H9 (cell line): ENCODE measurements at places on chromosomes 2 and 18. TPM values are rescaled to one million over a fixed set of nuclear protein-coding genes. Genes with fewer than 3 reads are reported as not detected.

- no peak for DNase-seq
Observed at GRCh38 chr2:145806546-145806945, 1286.6 kb upstream of the ZEB2 start.

GRCh38 chr18:5175378-5175777 is 21.7 kb downstream of the AKAIN1 start:
- no peak for DNase-seq

DNA sequence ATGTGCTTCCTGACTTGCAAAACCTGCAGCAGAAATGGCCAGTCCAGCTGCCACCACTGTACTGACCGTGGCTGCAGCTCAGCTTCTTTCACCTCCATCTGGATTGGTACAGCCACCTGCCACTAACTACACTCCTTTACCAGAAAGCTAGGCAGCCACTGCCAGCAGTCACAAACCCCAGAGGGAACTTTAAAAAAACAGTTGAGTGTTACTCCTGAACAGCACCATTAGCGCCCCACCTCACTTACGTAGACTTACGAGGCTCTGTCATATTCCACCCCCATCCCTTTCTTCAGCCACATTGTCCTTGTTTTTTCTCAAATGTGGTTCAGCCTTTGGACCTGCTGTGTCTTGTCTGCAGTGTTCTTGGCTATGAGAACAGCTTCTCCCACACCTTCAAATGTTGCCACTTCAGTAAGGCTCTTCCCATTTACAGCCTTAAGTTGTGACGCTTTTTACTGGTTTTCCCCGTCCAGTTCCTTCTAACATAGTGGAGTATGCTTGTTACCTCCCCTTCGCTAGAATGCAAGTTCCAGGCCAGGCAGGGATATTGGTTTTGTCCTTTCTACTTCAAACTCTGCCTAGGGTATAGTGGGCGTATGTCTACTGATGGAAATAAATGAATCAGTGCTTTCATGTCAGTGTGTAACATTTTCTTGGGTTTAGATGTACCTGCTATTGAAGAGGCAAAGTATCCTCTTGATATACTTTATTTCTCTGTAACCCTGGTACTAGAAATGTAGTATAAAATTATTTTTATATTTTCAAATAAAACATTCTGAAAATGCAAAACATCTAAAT is 17.0 kb downstream of the HNRNPA3 start:
- no peak for DNase-seq

GRCh38 chr2:119426801-119427395 is 4.8 kb upstream of the TMEM37 start:
- DNase-seq, result peak; percentile 29

GRCh38 chr2:48284621-48285212 is 245.2 kb upstream of the STON1 start:
- DNase-seq, result no peak

The OTX1 gene
- total RNA-seq, result 0.11 and 0.13 TPM in 2 replicates

DNA sequence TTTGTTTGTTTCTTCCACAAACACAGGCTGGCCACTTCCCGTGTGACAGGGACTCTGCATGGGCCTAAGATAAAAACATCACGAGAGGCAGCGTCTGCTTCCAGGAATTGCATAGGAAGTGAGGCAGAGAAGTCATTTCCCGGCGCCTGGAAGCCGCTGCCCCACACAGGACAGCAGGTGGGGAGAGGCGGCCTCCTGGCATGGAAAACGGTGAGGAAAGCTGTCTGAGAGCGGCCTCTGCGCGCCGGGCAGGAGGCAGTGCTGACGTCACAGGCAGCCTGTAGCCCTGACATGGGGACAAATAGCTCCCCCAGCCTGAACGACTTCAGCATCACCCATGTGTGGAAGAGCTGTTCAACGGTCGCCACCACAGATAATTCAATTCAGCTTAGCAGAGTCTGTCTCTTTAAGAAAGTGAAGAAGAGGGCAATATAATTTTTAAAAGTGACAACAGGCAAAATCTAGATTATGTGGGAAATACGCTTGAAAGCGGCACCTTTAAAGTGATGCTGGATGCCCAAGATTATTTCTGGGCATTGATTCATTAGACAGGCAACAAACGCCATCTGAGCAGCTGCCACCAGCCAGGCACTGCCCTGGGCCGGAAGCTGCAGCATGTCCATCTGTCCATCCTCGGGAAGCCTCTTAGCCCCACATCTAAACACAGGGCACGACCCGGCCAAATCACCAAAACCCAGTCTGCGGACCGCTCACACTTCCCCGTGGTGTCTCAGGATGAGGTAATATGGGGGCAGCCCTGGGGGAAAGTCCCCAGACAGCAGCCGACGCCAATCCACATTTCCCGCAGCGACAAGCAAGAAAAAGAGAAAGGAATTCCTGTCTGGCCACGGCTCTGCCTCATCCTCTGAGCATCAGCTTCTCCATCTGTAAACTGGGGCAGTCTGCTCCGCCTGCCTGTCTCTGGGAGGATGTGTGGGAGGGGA is 138.9 kb downstream of the PXDN start:
- peak; percentile 92 for DNase-seq

GRCh38 chr2:230873661-230874401 is 9.1 kb downstream of the ITM2C start:
- no peak for DNase-seq

- no peak for DNase-seq
Observed at GRCh38 chr2:175884697-175885393, 117.2 kb downstream of the LNPK start.

GRCh38 chr2:232979871-232980461 is 33.1 kb downstream of the NGEF start:
- DNase-seq, result no peak

DNA sequence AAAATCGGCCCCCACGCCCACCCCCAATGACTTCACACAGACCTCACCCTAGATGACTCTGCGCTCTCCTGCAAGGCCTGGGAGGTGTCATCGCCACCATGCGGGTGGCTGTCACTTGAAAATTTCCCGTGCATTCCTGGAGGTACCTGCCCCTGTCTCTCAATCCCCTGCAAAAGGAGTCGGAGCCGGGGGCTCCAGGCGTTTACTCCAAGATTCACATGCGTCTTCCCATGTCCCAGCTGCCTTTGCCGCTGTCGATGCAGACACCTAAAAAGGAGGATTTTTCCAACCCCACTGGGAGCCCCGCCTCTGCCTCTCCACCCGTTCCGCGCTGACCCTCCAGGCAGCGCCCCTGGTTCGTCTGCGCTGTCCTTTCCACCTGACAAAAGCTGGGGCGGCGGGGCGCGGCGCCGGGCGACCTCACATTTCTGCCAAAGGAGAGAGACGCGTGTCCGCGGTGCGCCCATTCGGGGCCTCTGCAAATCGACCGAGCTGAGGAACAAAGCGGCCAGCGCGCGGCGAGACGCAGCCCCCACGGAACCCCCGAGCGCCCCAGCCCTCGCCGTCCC is 667 bp downstream of the REEP1 start:
- peak; percentile 36 for DNase-seq

- no peak for DNase-seq
Observed at GRCh38 chr2:178513876-178514275, 33.6 kb downstream of the PLEKHA3 start.

The CCDC74A gene
- 10.0 and 10.8 TPM in 2 replicates for total RNA-seq
